ENCODE measurements at places on chromosomes 12 and 14.
A peak's percentile ranks its signal among the peaks of the same experiment; 100 is the strongest.

GRCh38 chr14:76267322-76268046 lies 108.5 kb upstream of the ESRRB start:
- peak; percentile 73 for DNase-seq

- no peak for DNase-seq
Measured at GRCh38 chr14:57486767-57487379, 6.8 kb downstream of the CCDC198 start.

DNA sequence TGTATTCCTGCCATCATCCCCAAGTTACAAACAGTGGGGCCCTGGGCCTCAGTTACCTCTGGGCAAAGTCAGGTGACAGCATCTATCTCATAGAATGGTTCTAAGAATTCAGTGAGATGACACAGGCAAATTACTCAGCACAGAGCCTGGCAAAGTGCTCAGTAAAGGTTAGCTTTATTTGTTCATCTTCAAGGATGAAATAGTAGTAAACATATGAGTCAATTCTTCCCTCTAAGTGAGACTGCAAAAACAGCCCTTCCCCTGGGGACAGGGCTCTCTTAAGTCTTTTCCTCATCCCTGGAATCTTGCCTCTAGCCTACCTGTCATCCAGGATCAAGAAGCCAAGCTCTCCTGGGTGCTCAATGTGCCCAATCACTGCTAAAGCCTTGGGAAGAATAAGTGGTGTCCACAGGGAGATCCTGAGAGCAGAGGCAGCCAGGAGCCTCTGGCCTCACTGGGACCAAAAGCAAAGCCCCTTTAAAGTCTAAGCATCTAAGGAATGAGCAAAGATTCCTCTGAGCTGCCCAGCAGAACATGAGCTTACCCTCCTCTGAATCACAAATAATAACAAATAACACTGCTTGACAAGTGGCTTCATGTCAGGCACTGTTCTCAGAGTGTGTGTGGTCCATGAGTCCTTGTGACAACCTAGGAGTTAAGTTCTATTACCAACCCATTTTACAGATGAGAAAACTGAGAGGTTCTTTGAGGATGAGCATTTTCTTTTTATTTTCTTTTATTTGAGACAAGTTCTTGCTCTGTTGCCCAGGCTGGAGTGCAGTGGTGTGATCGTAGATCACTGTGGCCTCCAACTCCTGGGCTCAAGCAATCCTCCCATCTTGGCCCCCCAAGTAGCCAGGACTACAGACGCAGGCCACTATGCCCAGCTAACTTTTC lies 12.1 kb downstream of the NUAK1 start:
- DNase-seq: no peak

- DNase-seq: no peak
Measured at GRCh38 chr12:41962171-41962572, 182.5 kb downstream of the GXYLT1 start.

GRCh38 chr12:65585648-65586602 lies 238.4 kb upstream of the HMGA2 start:
- no peak for DNase-seq

GRCh38 chr12:48000878-48001504 lies 3.3 kb downstream of the COL2A1 start:
- DNase-seq: no peak

DNA sequence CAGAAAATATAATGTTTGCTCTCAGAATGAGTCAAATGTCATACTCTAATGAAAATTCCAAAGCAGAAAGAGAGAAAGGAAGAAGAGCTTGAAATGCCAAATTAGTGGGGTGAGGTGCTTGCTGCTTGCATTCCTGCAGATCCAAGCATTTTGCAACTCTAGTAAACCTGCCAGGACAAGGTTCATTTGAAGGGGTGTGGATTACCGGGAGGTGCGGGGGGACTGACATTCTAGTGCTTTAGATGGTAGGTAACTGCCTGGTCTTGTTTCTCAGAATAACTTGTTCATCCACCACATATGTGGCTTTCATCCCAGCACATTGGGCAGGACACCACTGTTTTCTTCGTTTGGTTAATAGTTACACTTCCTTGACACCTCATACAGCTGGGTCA lies 144.4 kb downstream of the AKAP6 start:
- DNase-seq: peak; percentile 56

- DNase-seq: peak; percentile 24
Measured at GRCh38 chr12:93638095-93638494, 39.1 kb upstream of the CRADD start.

DNA sequence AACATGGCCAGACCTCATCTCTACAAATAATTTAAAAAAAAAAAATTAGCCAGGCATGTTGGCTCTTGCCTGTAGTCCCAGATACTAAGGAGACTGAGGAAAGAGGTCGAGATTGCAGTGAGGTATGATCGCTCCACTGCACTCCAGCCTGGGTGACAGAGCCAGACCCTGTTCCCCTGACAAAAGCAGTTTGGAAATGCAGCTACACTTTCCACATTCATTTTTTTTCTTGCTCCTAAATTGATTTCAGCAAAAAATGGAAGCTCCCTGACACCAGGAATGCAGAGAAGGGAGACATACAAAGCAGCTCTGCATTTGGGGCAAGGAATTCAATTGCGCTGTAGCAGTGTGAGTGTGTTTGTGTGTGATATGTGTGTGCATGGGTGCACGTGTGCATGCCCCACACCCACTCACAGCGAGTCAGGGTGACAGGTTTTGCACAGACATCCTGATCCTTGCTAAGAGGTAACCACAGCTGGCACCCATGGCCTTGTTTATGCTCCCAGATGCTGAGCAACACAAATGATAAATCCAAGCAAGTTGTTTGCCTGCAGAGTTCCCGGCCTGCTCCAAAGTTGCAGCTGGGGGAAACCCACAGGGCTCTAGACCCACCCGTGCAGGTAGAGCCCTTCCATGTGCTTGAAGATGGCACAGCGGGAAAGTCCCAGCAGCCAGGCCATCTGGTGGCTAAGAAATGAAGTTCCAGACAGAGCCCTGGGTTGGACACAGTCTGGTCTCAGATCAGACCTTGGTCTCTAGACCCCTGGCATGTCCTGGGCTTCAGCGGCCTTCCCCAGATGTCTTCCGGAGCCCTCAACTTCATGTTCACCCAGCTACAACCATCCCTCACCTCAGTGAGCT lies 25.9 kb upstream of the BDKRB2 start:
- no peak for DNase-seq

DNA sequence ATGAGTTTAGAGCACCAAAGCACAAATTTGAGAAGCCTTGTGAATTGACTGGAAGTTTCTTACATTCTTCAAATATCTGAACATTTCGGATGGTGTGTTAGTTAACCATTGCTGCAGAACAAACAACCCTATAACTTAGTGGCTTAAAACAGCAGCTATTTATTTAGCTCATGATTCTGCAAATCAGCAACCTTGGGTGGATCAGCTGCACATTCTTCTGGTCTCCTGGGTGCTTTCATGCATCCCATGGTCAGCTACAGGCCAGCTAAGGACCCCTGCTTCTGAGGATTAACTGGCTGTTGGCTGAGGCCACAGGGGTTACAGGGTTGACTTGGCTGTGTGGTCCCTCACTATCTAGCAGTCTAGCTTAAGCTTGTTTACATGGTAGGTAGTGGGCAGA lies 114.0 kb upstream of the HIF1A start:
- DNase-seq: no peak

DNA sequence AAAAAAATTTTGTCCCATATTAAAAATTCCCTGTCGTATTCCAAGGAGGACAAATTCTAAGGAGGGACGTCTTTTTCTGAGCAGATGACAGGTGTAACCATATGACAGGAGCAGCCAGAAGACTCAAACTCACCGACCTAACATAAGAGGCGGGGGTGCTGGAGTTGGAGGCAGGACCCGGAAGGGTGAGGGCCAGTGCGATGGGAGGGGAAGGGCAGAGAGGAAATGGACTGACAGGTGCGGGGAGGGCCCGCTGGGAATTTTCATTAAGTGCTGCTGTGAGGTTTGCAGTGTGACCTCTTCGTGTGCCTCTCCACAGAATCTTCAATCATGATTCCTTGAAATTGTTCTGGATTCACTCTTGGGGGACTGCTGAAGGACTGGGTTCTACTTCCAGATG lies 189.4 kb downstream of the NTF3 start:
- no peak for DNase-seq

DNA sequence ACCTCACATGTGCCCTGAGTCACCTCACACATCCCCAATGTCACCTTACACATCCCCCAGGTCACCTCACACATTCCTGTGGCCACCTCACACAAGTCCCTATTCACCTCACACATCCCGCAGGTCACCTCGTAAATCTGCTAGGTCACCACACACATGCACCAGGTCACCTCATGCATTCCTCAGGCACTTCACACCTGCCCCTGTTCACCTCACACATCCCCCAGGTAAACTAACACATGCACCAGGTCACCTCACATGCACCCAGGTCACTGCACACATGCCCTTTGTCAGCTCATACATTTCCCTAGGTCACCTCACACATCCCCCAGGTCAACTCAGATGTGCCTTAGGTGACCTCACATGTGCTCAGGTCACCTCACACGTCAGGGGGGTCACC lies 639.8 kb downstream of the TMEM121 start:
- no peak for DNase-seq

DNA sequence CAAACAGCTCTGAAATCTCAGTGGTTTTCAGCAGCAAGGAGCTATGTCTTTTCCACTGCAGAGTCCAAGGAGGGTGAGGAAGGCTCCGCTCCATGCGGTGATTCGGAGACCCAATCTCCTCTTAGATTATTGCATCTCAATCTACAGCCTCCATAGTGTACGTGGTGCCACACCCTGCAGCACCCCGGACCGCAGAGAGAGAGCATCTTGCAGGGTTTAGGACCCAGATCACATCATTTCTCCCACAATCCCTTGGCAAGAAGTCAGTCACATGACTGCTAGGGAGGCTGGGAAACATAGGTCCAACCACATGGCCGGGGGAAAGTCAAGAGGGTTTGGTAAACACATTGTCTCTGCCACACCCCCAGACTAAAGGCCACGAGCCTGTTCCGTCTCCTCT lies 209.4 kb upstream of the TMEM132C start:
- no peak for DNase-seq

DNA sequence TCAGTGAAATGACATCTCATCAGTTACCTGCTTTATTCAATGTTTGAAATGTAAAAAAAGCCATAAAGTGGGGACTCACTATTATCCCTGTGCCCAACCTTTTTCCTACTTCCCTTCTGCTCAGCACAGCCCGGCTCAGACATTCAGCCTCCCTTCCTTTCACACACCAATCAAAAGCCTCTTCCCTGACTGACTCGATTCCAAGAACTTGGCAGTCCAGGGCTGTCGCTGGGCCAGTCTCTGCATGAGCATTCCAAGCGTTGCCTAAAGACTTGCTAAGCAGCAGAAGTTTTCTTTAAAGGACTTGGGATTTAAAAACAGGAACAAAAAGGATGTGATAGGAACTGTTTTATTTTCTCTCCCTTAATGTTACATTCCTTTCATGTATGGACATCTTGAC lies 22.7 kb downstream of the ITPR2 start:
- DNase-seq: peak; percentile 49

GRCh38 chr12:13383379-13383778 lies 186.9 kb downstream of the EMP1 start:
- DNase-seq: no peak

DNA sequence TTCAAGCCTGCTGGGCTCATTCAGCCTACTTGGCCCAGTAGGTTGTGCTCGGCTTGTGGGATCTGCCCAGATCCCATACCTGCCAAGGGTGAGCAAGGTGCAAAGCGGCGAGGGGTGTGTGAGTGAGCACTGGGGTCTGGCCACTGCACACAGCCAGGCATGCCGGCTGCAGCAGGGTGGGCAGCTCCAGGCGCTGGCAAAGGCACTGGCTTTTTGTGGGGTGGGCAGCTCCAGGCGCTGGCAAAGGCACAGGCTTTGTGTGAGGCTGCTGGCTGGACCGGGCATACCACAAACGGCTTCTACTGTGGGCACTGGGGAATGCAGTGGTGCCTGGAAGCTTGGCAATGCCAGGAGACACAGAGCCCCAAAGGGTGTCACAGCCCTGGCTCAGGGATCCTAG lies 137.4 kb downstream of the SLC16A7 start:
- no peak for DNase-seq

GRCh38 chr14:56759633-56760032 lies 50.6 kb downstream of the OTX2 start:
- no peak for DNase-seq

DNA sequence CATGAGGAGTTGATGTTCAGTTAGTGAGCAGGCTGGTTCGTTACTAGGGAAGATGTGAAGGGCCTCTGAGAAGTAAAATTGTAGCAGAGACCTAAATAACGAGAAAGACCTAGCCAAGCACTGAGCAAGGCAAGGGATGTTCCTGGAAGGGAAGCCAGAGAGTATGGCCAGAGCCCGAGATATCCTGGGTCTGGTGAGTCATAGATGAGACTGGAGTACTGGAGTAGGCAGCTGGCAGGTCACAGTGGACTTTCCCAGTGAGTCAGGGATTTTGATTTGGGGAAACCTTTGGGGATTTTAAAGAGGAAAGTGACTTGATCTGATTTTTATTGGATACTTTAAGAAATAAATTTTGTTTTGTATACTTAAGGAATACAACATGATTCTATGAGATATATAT lies 369.0 kb downstream of the DIO2 start:
- DNase-seq: no peak

- DNase-seq: no peak
Measured at GRCh38 chr14:36626151-36626550, 35.5 kb upstream of the PAX9 start.

- no peak for DNase-seq
Measured at GRCh38 chr14:102544747-102545460, 35.3 kb upstream of the ANKRD9 start.

DNA sequence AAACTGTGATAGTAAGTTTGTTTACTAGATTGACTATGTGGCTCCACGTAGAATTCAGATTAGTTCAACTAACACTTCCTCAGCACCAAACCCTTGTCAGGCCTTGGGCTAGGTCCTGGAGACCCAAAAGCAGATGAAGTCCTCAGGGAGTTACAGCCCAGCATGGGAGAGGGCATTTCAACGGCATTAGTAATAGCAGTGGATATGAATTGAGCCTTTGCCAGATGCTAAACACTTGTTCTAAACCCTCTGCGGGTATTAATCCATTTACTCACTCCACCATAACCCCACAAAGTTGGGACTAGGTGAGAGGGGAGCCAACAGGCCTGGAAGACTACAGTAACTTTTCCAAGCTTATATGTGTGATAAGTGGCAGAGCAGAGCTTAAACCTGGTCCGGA lies 714.6 kb downstream of the DIO2 start:
- DNase-seq: no peak

GRCh38 chr14:104220215-104221070 lies 82.1 kb downstream of the KIF26A start:
- no peak for DNase-seq

DNA sequence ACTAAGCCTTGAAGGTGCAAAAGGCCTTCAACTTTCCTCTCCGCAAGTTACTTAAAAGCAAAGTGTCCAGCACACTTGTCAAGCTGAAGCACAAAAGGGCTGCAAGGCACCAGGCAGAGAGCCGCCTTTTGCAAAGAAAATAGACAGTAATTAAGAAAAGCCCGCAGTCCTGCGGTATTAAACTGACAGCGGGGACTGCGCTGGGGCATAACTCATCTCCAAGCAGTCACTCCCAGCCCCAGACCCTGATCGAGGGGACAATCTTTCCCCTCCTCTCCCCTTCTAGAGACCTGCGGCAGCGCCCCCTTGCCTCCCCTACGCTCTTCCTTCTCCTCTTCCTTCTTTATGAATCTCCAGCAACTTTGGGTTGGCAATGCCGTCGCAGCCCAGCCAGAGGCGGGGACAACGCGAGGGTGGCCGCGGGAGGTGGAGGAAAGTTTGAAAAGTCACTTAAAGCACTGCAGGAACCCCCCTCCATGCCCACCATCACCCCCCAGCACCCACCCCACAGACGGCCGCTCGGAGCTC lies 200.9 kb upstream of the CAND1 start:
- peak; percentile 2 for DNase-seq

Data from right lung (tissue), 10 donors.